ENCODE measurements at places on chromosomes 1 and 21.
A peak's percentile ranks its signal among the peaks of the same experiment; 100 is the strongest.

DNA sequence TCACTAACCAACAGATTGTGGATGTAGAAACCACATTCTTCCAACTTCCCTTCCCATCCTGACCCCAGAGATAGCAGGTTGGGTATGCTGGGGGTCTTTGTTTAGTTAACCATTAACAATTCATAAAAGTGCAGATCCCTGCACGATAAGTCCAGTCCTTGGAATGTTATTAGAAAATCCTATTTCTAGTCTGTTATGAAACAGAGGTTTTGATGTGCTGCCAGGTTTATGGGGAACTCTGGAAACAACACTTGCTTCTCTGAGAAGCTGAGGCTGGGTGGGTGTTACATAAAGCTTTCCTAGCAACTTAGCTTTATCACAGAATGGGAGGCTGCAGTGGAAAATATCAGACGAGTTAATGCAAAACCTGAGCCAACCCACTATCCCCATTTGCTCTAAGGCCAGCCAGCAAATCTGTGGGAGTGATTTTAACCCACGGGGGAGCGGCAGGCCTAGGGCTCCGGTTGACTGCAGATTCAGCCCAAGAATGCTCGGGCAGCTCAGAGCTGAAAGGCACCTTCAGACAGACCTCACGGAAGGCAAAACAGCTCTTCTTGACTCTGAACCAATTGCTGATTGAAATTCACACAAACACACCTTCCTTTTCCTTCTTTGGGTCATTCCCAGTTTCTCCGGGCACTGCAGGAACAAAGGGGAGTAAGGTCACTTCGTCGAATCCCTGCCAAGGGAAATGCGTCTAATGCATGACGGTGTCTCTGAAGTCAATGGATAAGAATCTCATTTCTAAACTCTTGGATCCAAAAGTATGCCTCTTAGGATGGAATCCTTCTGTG, 111.7 kb upstream of the IRF2BP2 start:
- no peak for DNase-seq

GRCh38 chr1:155649676-155650075, 38.9 kb downstream of the YY1AP1 start:
- DNase-seq, result no peak

GRCh38 chr1:34696230-34696629, 58.6 kb upstream of the GJB5 start:
- no peak for DNase-seq

GRCh38 chr1:215082532-215083382, at the start of gene KCNK2:
Gene KCNK2, plus strand, starts transcription at chr1:215082737. Its CDS starts 649 bp downstream, at chr1:215083386.
- DNase-seq, result no peak

DNA sequence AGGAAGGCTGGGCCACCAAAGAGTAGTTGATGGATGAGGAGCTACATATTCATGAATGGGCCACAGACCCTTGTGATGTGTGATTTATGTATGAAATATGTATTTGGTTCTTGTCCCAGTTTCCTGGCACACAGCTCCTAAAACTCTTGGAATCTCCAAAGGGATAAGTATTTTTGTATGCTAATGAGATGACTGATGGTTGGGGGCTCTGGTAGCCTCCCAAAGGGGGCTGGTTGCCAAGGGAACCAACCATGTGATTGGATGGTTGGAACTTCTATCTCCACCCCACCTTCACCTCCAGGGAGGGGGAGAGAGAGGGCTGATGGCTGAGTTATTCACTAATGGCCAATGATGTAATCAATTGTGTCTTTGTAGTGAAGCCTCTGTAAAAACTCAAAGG, 77.1 kb downstream of the ZNF281 start:
- no peak for DNase-seq

DNA sequence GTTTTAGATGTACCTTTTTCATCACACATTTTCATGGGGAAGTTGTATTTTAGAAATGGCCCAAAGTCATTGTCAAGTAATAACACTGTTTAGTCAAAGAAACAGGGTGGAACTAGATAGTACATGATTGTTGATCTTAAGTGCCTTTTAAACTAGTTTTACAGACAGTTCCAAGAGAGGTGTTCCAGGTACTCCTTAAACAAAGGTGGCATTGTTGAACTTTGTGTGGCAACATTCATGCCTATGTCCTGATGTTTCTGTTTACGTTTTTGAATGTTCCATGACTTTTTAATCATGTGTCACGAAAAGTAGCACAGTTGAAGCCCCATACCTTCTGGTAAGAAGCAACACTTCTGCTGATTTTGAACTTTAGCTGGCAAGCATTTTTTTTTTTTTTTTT, 9.1 kb upstream of the SH3D21 start:
- no peak for DNase-seq

GRCh38 chr21:40840401-40841125, 6.4 kb downstream of the DSCAM start:
- DNase-seq, result no peak

GRCh38 chr1:34770891-34771504, 10.0 kb upstream of the GJB3 start:
- DNase-seq, result no peak

- DNase-seq, result peak; percentile 49
These were observed 12.9 kb upstream of the RNU1-4 start for GRCh38 chr1:16727190-16728111.

DNA sequence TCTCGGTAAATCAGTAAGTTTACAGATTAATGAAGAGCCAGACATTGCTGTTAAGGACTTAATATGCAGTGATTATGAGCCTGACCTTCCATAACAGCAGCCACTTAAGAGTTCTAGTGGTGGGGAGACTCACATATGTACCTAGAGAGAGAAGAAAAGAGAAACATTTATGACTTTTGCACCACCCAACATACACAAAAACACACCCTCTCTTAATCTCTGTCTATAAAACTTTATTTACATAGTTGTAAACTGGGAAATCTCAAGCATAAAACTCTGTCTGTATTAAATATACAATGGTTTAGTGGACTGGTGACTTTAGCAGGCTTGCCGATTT, 347.4 kb upstream of the ADGRL2 start:
- peak; percentile 28 for DNase-seq

- DNase-seq, result no peak
These were observed 43.8 kb upstream of the LBR start for GRCh38 chr1:225471453-225472301.

DNA sequence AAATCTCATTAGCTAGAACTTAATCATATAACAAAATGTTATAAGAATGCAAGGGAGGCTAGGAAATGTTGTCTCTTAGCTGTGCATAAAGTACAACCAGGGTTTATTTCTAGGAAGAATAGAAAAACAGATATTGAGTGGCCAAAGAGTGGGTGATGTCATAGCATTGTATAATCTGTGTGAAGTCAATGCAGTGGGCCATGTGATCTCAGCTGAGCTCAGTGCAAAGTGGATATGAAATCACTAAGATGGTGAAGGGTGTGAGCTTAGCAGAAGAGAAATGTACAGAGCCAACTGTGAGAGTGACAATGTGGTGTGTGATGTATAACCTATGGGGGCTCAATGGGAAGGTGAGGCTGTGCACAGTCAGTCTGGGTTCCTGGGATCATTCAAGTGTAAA, 29.7 kb upstream of the DUSP23 start:
- DNase-seq, result no peak

DNA sequence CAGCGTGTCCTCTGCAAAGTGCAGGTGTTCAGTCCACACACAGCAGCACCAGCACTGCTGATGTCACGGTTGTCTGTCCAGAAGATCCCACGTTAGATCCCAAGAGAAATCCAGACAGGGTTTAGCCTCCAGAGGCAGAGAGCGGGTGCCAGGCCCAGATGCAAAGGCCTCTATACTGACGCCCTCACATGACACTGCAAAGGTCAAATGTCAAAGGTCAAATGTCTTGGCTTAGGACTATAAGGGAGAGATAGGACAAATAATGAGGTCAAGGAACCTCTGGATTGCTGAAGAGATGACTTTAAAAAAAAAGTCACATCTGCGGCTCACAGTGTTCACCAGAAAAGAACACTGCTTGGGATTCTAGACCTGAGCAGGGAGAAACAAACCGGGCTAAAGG, 101.5 kb downstream of the COLGALT2 start:
- no peak for DNase-seq

DNA sequence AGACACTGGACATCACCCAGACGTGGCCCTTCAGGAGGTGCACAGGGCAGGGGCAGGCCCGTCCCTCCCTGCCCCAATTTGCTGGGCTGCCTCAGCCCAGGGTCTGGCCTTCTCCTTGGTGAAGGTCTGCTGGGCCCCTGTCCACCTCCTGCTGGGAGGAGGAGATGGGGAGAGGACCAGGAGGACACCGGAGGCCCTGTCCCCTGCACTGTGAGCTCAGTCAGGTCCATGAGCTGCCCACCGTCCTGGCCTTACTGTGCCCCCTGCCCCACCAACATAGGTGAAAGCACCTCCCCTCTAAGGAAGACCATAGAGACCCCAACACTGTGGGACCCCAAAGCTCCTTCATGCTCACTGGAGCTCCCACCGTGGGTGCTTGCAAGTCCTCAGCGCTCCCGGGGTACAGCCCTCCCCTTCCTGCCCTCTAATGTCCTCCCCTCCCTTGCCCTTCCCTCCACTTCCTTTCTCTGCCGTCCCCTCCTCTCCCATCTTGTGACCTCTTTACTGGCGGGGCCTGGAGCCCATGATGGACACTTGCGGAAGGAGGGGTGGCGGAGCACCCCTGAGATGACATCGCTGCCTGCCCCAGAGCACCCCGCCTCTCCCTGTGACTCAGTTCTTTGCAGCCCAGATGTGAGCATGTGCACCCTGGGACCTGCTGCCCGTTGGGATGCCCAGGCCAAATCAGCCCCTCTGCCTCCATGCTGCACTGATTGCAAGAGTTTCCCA, 4.6 kb downstream of the LRRC3 start:
- no peak for DNase-seq

- DNase-seq, result no peak
These were observed 108.5 kb upstream of the KIF26B start for GRCh38 chr1:245046315-245046714.

- no peak for DNase-seq
These were observed 52.9 kb downstream of the STUM start for GRCh38 chr1:226601456-226601855.

GRCh38 chr1:22055463-22055862, 3.0 kb downstream of the CDC42 start:
- no peak for DNase-seq

DNA sequence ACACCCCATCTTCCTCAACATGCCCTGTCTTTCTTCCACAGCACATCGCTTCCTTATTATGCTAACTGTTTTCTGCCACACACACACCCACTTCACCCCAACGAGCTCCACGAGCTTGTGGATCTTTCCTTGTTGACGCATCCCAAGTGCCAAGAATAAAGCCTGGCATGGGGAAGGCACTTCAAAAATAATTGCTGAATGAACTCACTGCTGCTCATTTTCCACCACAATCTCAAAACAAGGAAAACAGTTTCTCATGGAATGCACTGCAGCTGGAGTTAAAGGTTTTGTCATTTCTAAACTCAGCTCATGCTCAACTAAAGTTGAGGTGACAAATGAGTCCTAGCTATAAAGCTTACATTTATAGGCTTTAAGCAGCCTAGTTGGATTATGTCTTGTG, 86.0 kb downstream of the TIAM1 start:
- no peak for DNase-seq

- no peak for DNase-seq
These were observed 859 bp upstream of the ZBTB18 start for GRCh38 chr1:244050014-244050834.

- DNase-seq, result no peak
These were observed 3.0 kb upstream of the NEK7 start for GRCh38 chr1:198153804-198154203.

DNA sequence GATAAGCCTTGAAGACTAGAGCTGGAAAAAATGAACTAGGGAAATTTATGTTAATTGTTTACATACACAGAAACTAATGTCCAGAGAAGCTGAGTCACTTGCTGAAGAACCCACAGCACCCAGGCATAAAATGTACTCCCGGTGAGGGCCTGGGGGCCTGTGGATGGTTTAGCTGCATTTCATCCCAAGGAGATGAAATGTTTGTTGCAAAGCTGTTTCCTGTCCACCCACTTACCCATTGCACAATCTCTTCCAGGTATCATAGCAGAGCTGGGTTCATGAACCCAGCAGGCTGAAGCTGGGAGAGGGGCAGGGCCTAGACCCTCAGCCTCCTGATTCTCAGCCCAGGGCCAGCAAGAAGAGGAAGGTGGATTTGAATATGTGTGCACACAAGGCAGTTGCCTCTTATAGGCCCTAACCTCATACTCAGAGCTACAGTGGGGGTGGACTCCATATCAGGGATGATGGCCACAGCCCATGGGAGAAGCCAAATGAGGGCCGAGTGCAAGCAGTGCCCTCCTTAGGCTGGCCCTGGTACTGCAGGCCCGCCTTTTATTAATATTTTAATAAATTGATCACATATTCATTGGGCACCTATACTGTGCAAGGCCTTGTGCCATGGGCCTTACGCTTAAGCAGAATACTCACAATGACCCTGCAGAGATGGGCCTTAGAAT, 110.8 kb downstream of the LACTBL1 start:
- DNase-seq, result no peak

GRCh38 chr21:20661246-20661645, 337.0 kb upstream of the NCAM2 start:
- no peak for DNase-seq

DNA sequence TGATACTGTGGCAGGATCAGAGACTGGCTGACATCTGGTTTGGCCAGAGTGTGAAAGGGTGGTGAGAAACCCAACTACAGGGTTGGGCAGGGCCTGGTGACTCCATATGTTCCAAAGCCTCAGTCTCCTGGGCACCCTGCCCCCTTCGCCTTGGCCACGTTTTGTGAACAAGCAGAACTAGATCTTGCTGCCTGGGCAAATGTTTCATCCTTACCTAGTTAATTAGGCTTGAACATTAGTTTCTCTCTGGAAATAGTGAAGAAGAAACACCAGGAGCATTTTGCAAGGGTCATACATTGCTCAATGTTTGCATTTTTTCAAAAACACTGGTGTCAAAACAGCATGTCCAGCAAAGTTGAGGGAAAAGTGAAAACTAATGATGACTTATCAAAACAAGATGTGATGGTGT, 60.5 kb downstream of the MAP3K7CL start:
- DNase-seq, result no peak

DNA sequence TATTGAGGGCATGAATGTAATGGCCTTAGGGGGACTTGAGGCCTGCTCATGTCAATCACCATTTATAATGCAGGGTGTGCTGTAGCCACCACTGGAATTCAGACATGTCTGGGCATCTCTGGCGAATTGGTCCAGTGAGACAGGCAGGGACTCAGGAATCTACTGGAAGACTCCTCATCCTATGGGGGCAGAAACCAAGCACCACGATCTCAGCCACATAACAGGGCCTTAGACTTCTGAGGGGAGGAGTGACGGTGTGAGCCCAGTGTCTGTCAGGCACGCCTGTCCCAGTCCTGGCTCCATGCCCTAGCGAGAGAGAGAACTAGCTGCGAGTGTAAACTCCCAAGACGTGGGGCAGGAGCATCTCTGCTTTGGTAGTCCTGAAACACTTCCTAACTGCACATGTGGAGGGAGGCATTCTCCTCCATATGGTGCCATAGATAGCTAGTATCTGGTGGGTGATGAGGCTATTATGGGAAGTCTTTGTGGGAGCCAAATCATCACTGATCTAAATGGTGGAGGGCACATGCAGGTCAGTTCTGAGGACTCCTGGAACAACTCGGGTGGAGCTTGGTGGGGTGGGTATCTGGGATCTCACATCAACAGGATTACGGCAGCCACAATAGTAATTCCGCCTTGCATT, 29.8 kb upstream of the KIAA0040 start:
- DNase-seq, result no peak

Measured in DMS153 (cell line).